ENCODE measurements at places on chromosomes 6 and 20.

- DNase-seq, result no peak
Measured at GRCh38 chr6:170208182-170208601, 82.7 kb downstream of the DLL1 start.

DNA sequence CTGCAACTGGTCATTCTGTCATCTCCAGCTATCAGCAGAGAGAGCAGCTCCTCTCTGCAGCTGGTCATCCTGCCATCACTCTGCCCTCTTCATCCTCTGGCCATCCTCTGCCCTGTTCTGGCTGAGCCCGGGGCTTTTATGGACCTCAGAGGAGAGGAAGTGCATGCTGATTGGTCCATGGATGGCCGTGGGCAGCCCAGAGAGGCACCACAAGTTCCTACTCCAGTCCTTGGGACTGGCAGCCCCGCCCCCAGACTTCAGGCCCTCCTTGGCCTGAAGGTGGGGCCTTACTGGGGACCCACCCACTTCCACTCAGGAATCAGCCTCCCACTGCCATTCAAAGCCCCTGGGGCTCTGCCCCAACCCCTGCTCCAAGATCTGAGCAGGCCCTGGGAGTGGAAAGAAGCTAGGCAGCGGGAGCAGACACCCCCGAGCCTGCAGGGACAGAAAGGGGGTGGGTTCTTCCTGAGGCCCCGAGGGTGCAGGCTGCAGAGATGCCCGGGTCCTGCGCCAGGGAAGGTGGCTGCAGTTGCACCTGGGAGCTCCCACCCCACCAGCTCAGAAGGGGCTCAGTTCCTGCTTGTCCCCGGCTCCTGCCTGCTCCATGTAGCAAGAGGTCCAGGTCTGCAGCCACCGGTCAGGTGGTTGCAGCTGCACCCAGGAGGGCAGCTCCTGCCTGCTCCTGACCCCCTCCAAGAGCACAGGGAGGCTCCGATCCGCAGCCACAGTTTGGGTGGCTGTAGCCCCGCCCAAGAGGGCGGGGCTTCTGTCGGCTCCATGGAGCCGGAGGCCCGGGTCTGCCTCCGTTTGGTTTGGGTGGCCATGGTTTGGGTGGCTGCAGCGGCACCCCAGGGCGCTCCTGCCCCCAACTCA is 34.1 kb upstream of the HMGA1 start:
- no peak for DNase-seq

DNA sequence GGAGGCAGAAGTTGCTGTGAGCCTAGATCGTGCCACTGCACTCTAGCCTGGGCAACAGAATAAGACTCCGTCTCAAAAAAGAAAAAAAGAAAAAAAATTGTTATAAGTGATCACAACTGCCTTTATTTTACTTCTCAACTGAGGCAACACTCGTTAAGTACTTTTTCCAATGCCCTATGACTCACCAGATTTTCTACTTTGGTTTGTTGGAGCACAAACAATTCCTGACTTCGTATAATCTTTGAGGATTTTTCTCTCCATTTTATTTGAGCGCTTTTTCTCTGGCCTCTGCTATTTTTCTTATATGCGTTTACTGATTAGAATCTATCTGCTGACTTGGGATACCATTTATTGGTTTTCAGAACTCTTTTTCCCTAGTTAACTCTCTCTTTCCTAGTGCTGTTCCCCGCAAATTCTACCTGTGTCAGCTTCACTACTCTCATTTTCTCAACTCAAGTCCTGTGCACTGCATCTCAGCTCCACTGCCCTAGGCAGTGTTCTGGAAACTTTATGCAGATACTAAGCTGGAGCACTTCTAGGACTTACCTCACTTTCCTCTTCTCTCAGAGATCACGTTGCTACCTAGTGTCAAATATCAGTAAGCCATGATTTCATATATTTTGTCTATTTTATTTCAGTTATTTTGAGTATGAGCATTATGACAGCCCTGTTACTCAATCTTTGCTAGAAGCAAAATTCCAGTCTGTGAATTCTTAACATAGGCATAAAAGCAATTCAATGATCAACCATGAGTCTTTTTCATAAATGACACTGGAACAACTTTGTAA is 1120.1 kb upstream of the CITED2 start:
- no peak for DNase-seq

DNA sequence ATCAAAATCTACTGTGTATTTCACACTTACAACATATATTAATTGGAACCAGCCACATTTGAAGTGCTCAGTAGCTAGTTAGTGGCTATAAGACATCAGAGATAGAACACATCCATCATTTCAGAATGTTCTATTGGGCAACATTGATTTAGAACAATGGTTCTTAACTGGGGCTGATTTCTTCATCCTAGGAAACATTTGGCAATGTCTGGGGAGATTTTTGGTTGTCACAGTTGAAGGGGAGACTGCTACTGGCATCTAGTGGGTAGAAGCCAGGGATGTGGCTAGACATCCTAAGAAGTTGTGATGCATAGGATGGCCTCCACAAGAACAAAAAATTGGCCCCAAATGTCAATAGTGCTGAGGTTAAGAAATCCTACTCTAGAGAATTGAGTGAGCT is 132.5 kb downstream of the OLIG3 start:
- DNase-seq, result no peak

DNA sequence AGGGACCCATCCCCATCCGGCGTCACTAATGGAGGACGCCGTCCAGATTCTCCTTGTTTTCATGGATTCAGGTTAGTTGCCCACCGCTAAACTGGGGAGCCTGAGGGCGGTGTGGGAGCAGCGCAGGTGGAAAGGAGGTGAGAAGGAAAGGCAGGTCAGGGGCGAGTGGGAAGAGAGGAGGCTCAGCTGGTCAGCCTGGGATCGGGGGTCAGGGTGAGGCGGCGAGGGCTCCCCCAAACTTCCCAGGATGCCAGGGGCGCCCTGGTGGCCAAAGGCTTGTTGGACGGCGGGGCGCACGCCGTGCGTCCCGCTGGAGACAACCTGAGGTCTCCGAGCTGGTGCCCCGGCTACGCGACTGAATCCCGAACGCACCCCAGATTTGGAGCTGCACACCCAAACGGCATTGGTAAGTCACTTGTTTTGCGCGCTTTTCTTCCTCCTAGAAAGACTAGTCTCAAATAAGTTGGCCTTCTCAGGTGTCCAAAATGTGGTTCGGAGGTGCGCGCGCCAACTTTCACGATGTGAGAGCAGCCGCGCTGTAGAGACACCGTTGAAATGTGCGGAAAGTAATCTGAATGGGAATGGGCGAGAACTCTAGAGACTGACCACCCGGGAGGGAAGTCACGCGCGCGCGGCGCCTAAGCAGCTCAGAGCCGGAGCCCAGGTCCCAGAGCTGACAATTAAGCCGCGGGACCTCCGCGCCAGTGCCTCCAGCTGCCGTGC is 9.7 kb downstream of the GNAS-AS1 start:
- no peak for DNase-seq

DNA sequence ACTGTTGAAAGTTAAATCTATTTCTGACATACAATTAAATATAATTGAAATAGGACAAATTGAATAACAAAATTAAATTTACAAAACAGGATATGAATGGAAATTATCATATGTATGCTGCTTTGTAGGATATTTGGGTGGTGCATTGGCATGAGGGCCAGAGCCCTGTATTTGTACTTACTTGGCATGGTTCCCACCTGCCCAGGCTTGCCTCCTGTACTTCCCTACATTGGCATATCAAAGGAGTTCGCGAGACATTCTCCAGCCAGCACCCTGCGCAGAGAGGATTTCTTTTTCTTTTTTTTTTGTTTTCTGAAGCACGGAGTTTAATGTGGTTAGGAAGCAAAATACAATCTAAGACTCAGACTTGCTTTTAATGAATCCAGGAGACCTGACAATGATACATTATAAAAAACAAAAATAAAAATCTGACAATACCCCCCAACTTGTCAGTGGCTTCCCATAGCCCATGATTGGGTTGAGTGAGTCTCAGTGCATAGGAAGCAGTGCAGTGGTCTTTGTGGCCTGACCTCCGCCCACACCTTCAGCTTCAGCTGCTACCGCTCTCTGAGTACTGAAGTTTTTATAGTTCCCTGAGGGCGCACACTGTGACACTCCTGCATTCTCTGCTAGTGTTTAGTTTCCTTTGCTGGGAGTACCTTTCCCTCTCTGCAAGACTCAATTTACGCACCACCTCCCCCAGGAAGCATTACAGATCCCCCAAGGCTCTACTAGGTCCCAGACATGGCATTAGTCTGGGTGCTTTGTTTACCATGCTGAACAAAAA is 440.8 kb downstream of the UTRN start:
- peak; percentile 2 for DNase-seq

- DNase-seq, result no peak
Measured at GRCh38 chr20:58374906-58375758, 13.9 kb upstream of the VAPB start.

GRCh38 chr6:157513004-157513603 is 132.1 kb downstream of the ZDHHC14 start:
- DNase-seq, result no peak

GRCh38 chr6:28953585-28954258 is 29.9 kb upstream of the TRIM27 start:
- no peak for DNase-seq

DNA sequence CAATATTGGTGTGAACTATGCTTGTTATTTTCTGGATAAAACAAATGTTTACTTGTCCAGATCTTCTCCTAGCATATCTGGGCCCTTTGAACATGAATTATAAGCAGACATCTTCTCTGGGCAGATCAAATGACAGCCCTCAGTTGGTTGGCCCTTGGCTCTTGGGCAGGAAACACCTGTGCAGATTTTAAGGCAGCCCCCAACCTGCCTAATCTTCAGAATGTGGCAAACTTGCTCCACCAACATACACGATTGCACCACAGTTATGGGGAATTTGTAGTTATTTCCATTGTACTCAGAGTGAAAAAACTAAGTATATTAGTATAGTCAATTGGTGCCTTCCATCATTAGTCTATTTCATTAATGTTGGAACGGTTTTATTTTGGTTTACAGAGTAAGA is 94.9 kb upstream of the KCNK16 start:
- no peak for DNase-seq

GRCh38 chr6:133774356-133774755 is 114.6 kb upstream of the TCF21 start:
- DNase-seq, result no peak

GRCh38 chr20:37154684-37155298 is 24.3 kb upstream of the RPN2 start:
- DNase-seq, result no peak

DNA sequence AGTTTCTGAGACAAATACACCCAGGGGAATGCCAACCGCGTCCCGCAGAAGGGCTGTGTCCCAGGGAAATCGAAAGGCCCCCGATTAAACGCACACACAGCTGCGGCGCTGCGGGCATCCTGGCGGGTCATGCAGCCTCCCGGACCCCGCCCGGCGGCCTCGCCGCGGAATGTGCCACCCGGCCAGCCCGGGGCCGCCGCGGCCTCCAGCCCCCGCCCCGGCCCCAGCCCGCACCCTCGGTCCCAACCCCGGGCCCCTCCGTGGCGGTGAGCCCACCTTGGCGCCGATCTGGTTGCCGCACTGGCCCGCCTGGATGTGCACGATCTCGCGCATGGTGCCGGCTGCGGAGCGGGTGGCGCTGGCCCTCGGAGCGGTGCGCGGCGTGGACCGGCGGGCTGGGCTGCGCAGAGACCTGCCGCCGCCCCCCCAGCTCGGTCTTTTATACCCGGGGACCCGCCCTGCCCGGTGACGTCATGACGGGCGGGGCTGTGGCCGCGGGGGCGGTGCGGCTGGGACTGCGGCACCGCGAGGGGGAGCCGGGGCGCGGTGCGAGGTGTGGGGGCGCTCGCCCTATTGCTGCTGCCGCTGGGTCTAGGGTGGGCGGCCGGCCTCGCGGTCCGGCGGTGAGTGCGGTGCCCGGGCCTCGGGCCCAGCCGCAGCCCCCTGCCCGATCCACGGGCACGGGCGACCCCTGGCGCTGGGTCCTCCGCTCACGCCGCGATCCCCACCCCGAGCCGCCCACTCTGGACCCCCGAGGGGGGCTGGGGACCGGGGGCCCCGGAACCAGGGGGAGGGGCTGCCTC is at the start of gene TUBB2A:
TUBB2A (minus strand) TSS at position 414 of the 803 bp plus-strand sequence; CDS start at position 333, 81 bp downstream.
- peak; percentile 78 for DNase-seq

- no peak for DNase-seq
Measured at GRCh38 chr6:15340775-15341174, 94.9 kb downstream of the JARID2 start.

DNA sequence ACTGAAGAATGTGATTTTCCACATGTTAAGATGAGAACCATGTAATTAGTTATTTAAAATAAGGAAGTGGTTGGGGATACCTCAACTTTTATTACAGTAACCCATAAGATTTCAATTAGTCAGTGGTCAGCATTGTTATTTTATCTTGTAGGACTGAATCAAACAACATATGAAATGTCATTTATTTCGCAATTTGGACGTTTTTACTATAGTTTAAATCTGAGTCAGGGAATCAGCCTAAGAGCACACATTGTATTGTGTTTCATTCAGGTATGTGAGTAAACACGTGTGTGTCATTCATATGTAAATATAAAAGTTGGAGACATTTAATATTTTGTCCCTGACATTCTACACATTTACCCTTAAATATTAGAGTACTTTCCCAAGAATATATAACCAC is 1418.7 kb downstream of the GRIK2 start:
- no peak for DNase-seq

DNA sequence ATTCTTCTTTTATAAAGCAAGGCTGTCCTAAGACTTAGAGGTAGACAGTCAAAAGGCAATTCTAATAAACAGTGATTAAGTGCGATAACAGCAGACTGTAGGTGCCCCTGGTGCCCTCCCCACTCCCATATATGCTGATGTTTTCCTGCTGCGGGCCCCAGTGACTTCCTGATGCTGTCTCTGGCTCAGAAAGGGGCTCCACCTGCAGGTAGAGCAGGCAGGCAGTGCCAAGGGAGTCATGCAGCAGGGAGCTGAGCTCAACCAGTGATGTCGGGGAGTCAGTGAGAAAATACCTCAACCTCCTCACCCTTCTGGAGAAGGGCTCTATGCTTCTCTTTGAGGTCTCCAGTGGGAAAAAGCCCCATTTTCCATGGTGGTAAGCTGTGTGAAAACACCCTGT is 126.7 kb upstream of the SSTR4 start:
- DNase-seq, result no peak

DNA sequence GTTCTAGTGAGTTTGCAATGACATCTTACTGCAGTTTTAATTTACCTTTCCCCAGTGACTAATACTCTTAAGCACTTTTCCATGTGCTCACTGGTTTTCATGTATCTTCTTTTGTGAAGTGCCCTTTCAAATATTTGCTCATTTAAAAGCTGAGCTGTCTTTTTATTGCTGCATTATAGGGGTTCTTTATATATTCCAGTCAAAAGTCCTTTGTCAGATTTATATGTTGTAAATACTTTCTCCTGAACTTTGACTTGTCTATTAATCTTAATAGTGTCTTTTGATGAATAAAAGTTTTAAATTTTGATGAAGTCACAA is 50.2 kb upstream of the ELOVL5 start:
- no peak for DNase-seq

GRCh38 chr6:131250122-131250521 is 114.9 kb downstream of the AKAP7 start:
- DNase-seq, result no peak

- DNase-seq, result no peak
Measured at GRCh38 chr6:15285682-15286294, 39.9 kb downstream of the JARID2 start.

Data from stimulated activated CD8-positive, alpha-beta memory T cell treated with anti-CD3 and anti-CD28 coated beads, Interleukin-12 subunit alpha, Interleukin-12 subunit beta, amount 100 ng/mL, for 1 hour (primary cell).